ENCODE measurements at places on chromosomes 12 and 14.
A peak's percentile ranks its signal among the peaks of the same experiment; 100 is the strongest.

GRCh38 chr14:77989441-77989991 is 180.7 kb upstream of the NRXN3 start:
- DNase-seq = no peak

GRCh38 chr12:56998316-56998715 is 8.0 kb downstream of the ZBTB39 start:
- DNase-seq = no peak

DNA sequence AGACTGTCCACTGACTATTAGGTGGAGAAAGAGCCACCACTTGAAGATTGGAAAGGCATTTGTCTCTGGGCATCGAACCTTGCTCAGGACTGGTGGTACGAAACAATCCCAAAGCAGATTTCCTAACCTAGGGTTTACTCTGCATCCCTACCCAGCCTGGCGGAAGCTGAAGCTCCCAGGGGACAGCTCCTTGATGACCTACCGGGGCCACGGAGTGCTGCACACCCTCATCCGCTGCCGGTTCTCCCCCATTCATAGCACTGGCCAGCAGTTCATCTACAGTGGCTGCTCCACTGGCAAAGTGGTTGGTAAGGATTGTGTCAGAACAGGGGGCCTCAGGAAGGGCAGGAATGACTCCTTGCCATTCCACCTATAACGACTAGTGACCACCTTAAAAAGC is 6.5 kb upstream of the NRL start:
- DNase-seq = no peak

- no peak for DNase-seq
Measured at GRCh38 chr12:66776974-66777373, 98.1 kb upstream of the GRIP1 start.

GRCh38 chr14:61355892-61356325 is 34.5 kb downstream of the PRKCH start:
- peak; percentile 98 for DNase-seq

GRCh38 chr14:48788771-48789170 is 797.4 kb downstream of the RPS29 start:
- DNase-seq = no peak

DNA sequence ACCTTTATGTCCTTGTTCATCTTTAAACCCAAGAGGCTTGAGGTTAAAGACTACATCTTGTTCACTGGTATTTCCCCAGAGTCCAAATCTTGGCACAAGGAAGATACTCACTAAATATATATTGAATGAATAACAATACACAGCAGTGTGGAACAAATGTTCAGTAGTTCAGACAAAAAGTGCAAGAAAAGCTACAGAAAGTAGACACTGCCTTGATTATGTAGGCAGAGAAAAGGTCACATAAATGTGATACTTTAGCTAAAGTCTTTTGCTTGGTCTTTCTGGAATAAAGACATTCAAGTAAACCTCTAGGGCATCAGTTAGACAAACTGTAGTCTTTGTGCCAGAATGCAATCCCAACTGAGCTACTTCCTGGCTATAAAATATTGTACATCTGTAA is 157.0 kb downstream of the TMEM117 start:
- DNase-seq = no peak

DNA sequence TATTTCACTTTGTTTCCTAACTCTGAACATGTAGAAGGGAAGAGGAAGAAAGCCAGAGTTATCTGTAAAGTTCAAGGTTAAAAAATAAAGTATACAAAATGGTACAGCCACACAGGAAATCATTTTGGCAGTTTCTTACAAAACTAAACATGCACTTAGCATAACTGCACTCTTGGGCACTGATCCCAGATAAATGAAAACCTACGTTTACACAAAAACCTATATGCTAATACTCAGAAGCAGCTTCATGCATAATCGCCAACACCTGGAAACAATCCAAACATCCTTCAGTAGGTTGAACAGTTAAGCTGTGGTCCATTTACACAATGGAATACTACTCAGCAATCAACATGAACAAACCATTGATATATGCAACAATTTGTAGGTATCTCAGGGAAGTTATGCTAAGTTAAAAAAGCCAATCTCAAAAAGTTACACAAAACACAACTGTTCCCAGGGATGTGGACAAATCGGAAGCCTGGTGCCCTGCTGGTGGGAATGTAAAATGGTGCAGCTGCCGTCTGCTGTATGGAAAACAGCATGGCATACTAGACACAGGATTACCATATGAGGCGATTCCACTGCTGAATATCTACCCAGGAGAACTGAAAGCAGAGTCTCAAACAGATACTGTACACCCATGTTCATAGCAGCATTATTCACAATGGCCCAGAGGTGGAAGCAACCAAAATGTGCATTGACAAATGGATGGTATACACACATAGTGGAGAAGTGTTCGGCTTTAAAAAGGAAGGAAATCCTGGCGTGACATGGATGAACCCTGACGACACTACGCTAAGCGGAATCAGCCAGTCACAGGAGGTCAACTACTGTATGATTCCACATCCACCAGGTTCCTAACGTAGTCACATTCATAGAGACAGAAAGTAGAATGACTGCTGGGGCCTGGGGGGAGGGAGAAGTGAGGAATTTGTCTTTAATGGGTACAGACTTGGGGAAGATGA is 37.7 kb downstream of the NRDE2 start:
- no peak for DNase-seq

DNA sequence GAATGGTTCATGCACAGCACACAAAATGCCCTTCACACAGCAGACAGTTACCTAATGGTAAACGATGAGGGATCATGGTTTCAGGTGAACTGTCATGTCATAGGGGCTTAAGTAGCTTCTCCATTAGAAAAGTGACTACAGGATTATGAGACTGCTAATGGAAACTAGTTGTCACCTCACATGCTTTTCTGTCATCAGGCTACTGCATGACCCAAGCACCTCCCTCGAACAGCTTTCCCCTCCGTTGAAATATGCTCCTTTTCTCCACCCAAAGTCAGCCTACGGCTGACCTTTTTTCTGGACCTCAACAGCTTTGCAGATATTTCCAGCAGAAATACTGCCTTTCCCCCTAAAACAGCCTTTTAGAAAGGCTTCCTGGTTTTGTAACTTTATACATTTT is 467.3 kb downstream of the EGLN3 start:
- no peak for DNase-seq

DNA sequence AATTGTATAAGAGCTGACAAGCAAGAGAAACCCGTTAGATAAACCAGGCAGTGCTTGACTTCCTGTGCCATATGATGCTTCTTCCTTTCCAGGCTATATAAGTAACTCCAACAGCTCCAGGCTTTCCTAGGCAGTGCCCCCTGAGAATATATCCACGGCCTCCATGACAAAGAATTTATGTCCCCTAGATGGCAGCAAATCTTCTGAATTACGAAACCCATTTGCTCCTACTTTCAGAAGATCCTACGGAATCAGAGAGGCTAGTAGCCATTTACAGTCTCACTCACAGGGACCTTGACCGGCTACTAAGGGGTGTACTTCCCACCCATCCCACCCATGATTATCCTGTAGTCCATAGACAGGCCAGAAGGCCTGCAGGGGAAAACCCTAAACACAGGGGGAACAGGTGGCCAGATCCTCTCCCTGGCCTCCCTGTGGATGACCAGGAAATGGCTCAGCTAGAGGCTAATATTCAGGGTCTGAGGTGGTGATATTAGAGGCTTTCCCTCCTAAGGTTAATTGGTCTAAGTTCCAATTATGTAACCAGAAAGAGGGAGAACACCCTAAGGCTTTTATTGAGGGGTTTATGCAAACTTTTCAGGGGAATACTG is 77.2 kb upstream of the DCD start:
- peak; percentile 79 for DNase-seq

DNA sequence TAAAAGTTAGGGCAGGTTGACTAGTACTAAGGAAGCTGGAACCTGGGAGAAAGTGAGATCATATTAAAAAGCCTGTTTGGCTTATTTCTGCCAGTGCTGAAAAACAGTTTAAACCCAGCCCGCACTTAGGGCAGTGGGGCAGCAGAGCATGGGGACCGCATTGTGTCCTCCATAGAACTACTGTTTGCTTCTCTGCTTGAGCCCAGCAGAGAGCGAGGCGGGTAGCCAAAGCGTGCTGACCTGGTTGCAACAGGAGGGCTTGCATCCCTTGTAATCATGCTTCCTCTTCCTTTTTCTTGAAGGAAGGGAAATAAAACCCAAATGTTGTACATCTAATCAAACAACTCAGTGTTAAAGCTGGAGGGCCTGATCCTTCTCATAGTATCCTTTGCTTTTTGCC is 82.5 kb upstream of the HOXC13 start:
- DNase-seq = no peak

- DNase-seq = peak; percentile 54
Measured at GRCh38 chr12:53492188-53492587, 7.1 kb downstream of the MAP3K12 start.

DNA sequence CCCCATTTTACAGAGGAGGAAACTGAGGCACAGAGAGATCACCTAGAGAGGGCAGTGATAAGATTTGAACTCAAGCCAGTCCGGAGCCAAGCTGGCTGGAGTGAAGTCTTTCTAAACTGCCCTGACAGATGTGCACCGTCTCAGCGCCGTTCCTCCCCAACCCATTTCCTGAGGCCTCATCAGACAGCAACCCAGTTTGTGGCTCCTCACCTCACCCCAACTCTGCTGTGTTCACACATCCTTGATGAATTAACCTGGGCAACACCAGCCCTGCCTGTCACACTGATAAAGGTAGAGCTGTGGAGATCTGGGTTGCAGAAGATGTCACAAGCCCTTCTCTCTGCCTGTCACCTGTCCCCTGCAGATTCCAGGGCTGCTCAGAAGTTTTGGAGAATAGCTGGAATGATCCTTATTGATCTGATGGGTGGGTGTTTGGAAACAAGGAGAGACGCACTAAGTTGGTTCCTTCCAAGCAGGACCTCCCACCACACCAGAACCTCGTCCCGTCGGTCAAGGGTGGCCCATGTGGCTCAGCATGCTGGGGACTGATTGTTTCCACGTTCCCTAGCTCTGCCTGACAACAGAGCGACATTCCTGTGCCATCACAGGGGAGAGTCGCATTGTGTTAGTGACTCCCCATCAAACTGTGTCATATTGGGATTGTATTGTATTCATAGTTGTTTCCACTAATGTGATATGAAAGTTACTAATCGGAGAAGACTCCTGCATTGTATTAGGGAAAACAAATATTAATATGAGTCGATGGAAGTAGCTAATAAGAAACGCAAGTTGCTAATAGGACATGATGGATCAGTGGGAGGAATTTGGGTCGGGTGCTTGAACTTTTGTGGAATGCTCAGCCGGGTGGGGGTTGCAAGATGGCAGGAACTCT is 200.6 kb downstream of the PHETA1 start:
- peak; percentile 28 for DNase-seq

DNA sequence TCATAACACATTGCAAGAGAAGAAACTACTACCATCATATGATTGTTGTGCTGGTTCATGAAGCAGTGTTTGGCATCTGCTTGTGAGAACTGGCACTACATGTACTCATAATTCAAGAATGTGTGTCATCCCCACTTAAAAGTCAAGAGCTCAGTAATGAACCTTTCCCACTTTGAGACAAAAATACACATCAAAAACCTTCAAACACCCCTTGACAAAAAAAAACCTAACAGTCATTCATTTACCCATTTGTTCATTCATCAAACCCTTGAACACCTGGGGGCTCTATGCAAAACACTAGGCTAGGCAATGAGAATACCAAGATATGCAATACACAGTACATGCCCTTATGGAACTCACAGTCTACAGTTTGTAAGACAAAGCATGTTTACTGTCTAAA is 40.0 kb downstream of the KIF21A start:
- DNase-seq = no peak

GRCh38 chr14:101110729-101111619 is 207.5 kb upstream of the RTL1 start:
- DNase-seq = no peak

- no peak for DNase-seq
Measured at GRCh38 chr14:74593241-74593953, 18.6 kb downstream of the LTBP2 start.

Data from mesendoderm (in vitro differentiated cells).